Aorta (tissue), 5 donors: ENCODE measurements at places on chromosomes 2 and 18. TPM values are rescaled to one million over a fixed set of nuclear protein-coding genes. Genes with fewer than 3 reads are reported as not detected.

POMC gene
- total RNA-seq: 1.2 TPM

DNA sequence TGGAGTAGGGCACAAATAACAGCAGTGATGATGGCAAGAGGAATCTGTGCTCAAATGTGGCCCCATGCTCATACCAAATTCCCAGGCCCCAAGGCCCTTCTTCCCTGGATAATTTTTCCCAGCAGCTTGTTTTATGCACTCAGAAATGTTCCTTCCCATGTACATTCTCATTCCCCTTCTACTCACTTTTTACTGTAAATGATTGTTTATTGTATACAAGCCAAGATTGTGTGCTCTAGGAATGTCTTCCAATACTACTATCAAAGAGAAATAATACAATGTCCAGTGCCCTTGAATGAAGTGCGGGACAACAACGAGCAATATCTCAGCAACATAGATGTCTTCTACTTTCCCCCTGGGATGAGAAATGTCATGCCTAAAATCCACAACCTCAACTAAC is 201.6 kb downstream of the ICOS start:
- H3K27ac ChIP-seq: no peak overlapping the region
- no peak overlapping the region for H3K4me3 ChIP-seq
- no peaks in the 10 kb centered on the region for H3K4me1 ChIP-seq
- no peaks in the 10 kb centered on the region for H3K27me3 ChIP-seq

DNA sequence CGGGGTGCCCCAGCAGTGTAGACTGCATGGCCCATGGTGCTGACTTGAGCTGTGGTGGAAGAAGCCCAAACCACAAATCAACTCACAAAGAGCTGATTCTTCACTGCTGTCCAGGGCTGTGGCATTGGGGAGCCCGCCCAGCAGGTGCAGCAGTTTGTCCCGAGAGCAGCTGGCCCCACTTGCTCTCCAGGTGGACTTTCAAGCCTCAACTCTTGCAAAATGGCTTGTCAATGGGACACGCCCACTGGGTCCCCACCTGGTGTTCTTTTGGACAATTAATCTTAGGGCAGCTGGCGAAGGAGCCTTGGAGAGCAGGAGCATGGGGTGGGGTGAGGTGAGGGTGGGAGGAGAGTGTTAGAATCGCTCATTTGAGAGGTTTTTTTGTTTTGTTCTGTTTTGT is 117.9 kb downstream of the MYCN start:
- H3K4me3 ChIP-seq: no peak overlapping the region
- no peak for DNase-seq
- H3K36me3 ChIP-seq: no peaks in the 10 kb centered on the region
- no peaks in the 10 kb centered on the region for H3K27me3 ChIP-seq

DNA sequence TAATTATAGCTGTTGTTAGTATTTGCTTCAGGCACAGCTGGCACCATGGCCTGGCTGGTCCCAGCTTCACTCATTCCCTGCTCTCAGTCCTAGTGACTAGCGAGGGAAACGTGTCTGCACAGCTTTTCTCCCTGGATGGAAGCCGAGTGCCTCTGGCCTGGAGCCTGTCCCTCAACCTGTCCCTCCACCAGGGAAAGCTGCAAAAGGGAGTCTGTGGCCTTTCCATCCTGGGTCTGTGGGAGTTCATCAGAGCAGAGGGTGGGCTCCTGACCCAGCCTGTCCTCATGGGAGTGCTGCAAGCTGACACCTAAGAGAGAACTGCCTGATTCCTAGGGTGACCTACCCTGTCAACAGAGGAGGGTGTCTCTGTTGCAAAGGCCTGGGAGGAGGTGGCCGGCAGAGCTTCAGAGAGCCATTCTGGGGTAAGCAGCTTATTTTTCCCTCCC is 118.3 kb downstream of the CAPN13 start:
- peaks cover 4% of the 10 kb centered on the region for H3K4me1 ChIP-seq
- no peak overlapping the region for H3K4me3 ChIP-seq
- H3K27ac ChIP-seq: peak overlapping the region; percentile 97
- no peaks in the 10 kb centered on the region for H3K36me3 ChIP-seq

GRCh38 chr2:98348066-98348561 is 1.9 kb downstream of the CNGA3 start:
- H3K4me1 ChIP-seq: no peaks in the 10 kb centered on the region
- H3K36me3 ChIP-seq: no peaks in the 10 kb centered on the region
- H3K4me3 ChIP-seq: no peak overlapping the region

- no peak overlapping the region for H3K27ac ChIP-seq
- no peak for DNase-seq
- no peak overlapping the region for H3K4me3 ChIP-seq
- H3K4me1 ChIP-seq: no peaks in the 10 kb centered on the region
- H3K36me3 ChIP-seq: no peaks in the 10 kb centered on the region
Observed at GRCh38 chr2:80887841-80888378, 583.4 kb upstream of the LRRTM1 start.

DNA sequence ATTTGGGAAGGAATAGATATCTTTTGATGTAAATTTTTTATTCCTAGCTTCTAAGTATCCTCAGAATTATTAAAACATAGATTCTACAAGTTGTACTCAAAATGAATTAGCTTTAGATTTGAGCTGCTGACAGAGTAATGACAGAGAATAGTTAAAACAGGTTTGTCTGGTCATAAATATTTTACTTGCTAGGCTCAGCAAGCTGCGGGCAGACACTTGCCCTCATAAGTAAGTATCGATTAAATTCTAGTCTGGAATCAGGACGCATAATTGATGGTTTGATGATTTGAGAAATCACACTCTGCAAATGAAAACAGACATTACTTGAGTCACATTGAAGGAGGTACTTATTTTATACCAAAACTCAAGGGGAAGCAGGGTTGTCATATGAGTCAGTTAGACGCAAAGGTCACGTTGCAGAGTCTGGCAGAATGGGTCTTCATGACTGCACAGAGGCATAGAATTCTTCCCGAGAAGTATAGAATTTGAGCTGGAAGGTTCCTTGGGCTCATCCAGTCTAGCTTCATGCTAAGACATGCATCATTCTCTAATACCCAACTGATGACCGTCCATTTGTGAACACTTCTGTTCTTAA is 27.5 kb downstream of the ARL4C start:
- H3K27ac ChIP-seq: no peak overlapping the region
- H3K4me3 ChIP-seq: no peak overlapping the region
- H3K4me1 ChIP-seq: no peaks in the 10 kb centered on the region
- no peaks in the 10 kb centered on the region for H3K36me3 ChIP-seq

SLC4A5 gene
- 7.3 TPM for total RNA-seq

- no peaks in the 10 kb centered on the region for H3K4me1 ChIP-seq
- no peak for DNase-seq
- no peak overlapping the region for H3K27ac ChIP-seq
- no peaks in the 10 kb centered on the region for H3K36me3 ChIP-seq
Observed at GRCh38 chr2:104854498-104855220, 744 bp downstream of the POU3F3 start.

GRCh38 chr2:180077295-180077906 is 70.3 kb upstream of the CWC22 start:
- H3K4me3 ChIP-seq: no peak overlapping the region
- no peaks in the 10 kb centered on the region for H3K36me3 ChIP-seq
- DNase-seq: no peak
- no peak overlapping the region for H3K27ac ChIP-seq
- no peaks in the 10 kb centered on the region for H3K27me3 ChIP-seq
- H3K4me1 ChIP-seq: no peaks in the 10 kb centered on the region

SATB2 gene
- 14.5 TPM for total RNA-seq

- no peak for DNase-seq
- H3K27ac ChIP-seq: peak overlapping the region; percentile 98
- no peaks in the 10 kb centered on the region for H3K4me1 ChIP-seq
- no peaks in the 10 kb centered on the region for H3K27me3 ChIP-seq
Observed at GRCh38 chr2:230714136-230714480, 1.5 kb downstream of the CAB39 start.

AOX1 gene
- total RNA-seq: 65.5 TPM

DNA sequence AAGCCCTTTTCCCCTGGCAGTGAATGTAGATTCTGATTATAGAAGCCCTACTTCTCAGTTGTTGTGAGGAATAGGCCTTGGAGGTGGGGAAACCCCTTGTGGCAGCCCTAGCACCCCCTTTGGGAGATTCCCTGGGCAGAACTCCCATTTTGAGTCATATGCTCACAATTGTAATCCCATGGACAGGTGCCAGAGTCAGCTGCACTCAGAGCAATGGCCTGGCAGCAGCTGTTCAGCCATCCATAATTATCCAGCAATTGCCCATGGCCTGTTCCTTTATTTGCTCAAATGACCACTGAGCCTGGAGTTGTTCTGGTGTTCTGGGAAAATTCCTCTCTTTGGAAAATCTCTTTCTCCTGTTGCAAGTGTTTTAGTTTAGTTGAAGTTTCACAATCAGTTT is 71.7 kb downstream of the PTRHD1 start:
- H3K4me3 ChIP-seq: no peak overlapping the region
- no peaks in the 10 kb centered on the region for H3K4me1 ChIP-seq
- H3K27me3 ChIP-seq: no peaks in the 10 kb centered on the region

DNA sequence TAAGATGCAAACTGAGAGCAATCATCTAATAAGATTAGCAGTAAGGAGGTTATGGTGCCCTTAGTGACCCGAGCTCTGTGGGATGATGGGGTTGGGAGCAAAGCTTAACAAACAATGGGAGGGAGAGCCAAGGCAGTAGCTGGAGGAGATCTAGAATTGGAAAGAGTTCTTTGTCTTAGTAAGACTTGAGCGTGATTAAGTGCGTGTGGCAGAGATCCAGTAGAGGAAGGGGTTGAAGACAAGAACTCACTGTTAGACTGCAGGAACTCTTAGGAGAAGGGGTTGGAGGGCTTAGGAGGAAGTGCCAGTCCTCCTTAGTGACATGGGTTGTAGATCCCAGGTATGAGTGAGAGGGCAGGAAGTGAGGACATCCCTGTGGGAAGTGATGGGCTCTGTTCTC is 184.7 kb downstream of the GFPT1 start:
- H3K27me3 ChIP-seq: no peaks in the 10 kb centered on the region
- peaks cover 2% of the 10 kb centered on the region for H3K36me3 ChIP-seq
- H3K4me3 ChIP-seq: no peak overlapping the region
- H3K4me1 ChIP-seq: no peaks in the 10 kb centered on the region

TEKT4 gene
- total RNA-seq: not detected

- peaks cover 3% of the 10 kb centered on the region for H3K4me1 ChIP-seq
- no peak overlapping the region for H3K27ac ChIP-seq
- H3K4me3 ChIP-seq: no peak overlapping the region
- H3K36me3 ChIP-seq: no peaks in the 10 kb centered on the region
- H3K27me3 ChIP-seq: no peaks in the 10 kb centered on the region
- no peak for DNase-seq
Observed at GRCh38 chr2:150339951-150340350, 147.5 kb downstream of the RND3 start.

SRD5A2 gene
- not detected for total RNA-seq

DNA sequence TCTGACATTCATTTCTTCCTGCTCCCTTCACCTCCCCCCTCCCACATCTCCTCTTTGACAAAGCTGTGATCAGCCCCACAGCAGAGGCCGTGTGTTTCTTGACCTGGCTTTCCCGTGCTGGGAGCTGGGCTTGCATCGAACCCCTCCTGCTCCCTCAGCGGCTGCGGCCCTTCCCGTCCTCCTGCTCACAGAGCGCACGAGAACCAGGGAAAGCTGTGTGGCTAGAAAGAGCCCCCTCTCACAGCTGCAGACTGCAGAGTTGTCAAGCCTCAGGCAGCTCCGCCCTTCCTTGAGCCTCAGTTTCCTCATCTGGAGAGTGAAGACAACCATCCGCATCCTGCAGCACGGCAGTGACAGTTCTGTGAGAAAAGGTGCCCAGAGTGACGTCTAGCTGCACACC is 65.7 kb upstream of the GLI2 start:
- DNase-seq: no peak
- H3K27ac ChIP-seq: no peak overlapping the region
- no peaks in the 10 kb centered on the region for H3K36me3 ChIP-seq
- H3K27me3 ChIP-seq: no peaks in the 10 kb centered on the region
- H3K4me3 ChIP-seq: no peak overlapping the region

- H3K36me3 ChIP-seq: no peaks in the 10 kb centered on the region
- no peak for DNase-seq
- H3K27me3 ChIP-seq: no peaks in the 10 kb centered on the region
- peaks cover 5% of the 10 kb centered on the region for H3K4me1 ChIP-seq
- H3K27ac ChIP-seq: no peak overlapping the region
Observed at GRCh38 chr2:220916931-220917330, 655.2 kb downstream of the EPHA4 start.

GRCh38 chr18:12398625-12399024 is 9.1 kb upstream of the PRELID3A start:
- H3K27ac ChIP-seq: no peak overlapping the region
- H3K4me3 ChIP-seq: no peak overlapping the region
- H3K36me3 ChIP-seq: no peaks in the 10 kb centered on the region
- no peaks in the 10 kb centered on the region for H3K27me3 ChIP-seq
- H3K4me1 ChIP-seq: no peaks in the 10 kb centered on the region

- H3K4me1 ChIP-seq: no peaks in the 10 kb centered on the region
- H3K4me3 ChIP-seq: no peak overlapping the region
- H3K27ac ChIP-seq: no peak overlapping the region
- no peaks in the 10 kb centered on the region for H3K27me3 ChIP-seq
- no peak for DNase-seq
Observed at GRCh38 chr18:55513161-55513560, 74.8 kb downstream of the TCF4 start.

CNOT11 gene
- total RNA-seq: 26.4 TPM

DNA sequence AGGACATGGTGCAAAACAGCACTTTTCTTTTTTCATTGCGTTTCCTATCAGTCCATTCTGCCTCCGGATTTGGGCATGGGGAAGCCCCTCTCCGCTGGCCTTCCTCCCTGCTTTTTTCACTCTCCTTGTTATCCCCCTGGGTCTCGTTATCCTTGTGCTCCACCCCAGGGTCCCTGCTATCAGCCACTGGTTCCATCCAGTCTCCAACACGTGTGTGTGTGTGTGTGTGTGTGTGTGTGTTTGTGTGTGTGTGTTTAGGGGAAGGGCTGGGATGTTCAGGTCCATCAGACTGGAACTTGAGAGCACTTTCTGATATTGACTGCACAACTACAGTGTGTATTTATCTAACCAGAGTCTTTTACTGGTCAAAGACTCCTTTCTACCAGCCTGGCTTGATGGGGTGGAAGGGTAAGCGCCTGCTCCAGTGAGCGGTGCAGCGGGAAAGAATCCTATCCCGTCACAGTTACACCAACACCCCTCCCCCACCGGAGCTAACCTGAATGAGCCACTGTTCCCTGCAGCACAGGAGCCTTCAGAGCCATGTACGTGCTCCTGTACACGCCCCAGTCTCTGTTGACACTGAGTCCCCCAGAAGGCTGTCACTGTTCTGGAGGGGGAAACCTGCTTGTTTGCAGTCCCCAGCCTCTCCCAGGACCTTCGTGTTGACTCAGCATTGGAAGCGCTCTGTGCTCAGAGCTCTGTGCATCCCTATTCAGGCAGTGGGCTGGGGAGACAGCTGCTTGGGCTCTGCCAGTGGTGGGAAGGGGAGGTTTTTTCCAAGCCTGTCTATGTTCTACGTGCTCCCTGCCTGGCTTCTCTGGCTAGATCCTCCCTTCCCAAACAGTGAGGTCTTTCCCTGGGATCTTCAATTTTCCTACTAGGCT is 4.6 kb downstream of the INHA start:
- H3K27me3 ChIP-seq: no peaks in the 10 kb centered on the region
- H3K4me3 ChIP-seq: no peak overlapping the region
- H3K27ac ChIP-seq: no peak overlapping the region
- H3K36me3 ChIP-seq: no peaks in the 10 kb centered on the region
- no peaks in the 10 kb centered on the region for H3K4me1 ChIP-seq
- DNase-seq: peak; percentile 55

HOXD13 gene
- total RNA-seq: not detected
